ENCODE measurements at places on chromosomes 1 and 21. TPM values are rescaled to one million over a fixed set of nuclear protein-coding genes. Genes with fewer than 3 reads are reported as not detected.

Gene BEND5
- total RNA-seq = 4.0 TPM

Gene FMO4
- total RNA-seq = 1.7 TPM

Gene GNB1
- 163 TPM for total RNA-seq

Gene FLG2
- not detected for total RNA-seq

Gene IGSF3
- 2.5 TPM for total RNA-seq

DNA sequence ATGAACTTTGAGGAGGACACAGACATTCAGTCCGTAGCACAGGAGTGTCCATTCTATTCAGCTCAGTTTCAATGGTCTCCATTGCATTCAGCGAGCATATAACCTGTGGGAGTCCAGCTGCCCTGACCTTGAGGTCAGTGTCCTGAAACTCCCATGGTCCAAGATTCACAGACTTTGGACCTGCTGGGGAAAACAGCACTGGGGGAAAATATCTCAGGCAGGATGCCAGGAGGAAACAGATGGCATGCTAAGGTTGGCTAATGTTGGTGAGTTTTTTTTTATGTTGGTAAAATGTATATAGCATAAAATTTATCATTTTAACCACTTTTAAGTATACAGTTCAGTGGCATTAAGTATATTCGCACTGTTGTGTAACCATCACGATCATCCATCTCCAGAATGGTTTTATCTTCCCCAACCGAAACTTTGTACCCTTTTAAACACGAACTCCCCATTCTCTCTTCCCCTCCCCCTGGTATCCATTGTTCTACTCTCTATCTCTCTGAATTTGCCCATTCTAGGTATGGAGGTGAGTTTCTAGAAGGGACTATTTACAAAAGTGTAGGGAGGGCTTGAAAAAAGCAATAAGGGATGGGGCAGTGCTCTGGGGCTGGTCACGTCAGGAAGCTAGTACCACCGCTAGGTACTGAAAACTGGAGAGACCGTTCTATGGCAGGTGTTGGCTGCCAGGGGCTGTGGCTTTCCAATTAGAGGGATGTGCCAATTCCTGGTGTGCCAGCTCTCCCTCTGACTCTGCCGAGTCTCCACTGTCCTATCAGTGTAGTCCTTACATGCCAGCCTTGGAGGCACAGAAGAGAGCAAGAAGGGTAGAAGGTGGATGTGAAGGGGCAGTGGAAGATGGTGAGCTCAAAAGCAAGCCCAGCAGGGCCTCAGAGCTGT, 85.3 kb downstream of the FOXD2 start:
- H3K27me3 ChIP-seq = no peaks in the 10 kb centered on the region
- no peak overlapping the region for H3K4me3 ChIP-seq
- no peak overlapping the region for H3K27ac ChIP-seq
- H3K36me3 ChIP-seq = no peaks in the 10 kb centered on the region
- DNase-seq = no peak

- H3K4me3 ChIP-seq = no peak overlapping the region
- no peaks in the 10 kb centered on the region for H3K27me3 ChIP-seq
- DNase-seq = no peak
- peaks cover 6% of the 10 kb centered on the region for H3K4me1 ChIP-seq
Observed at GRCh38 chr1:40853885-40854170, 8.3 kb downstream of the CITED4 start.

DNA sequence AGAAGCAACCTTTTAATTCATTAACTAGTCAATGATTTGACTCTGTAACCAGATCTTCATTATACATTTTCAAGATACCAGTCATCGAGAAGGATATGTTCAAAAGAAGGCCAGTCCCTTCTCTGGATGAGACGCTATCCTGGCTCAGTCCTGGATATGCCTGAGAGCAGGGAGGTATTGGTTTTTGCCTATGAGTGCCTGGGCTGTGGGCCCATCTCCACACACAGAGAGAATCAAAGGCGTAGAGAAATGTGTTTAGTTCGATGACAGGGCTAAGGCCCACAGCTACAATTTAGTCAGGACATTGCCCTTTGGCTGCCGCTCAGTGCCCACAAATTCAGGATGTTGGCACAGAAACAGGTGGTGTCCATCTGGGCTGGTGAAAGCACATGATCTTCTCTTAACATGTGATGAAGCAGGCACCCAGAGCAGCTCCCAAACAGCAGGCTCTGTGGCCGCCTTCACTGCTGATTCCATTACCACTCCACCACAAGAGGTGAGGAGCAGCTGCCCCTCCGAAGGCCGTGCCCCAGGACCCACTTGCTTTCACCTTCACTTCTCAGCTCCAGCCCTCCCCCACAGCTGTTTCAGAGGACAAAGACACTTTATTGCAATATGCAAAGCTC, 24.7 kb downstream of the ACKR1 start:
- H3K4me3 ChIP-seq = no peak overlapping the region
- no peaks in the 10 kb centered on the region for H3K27me3 ChIP-seq
- no peaks in the 10 kb centered on the region for H3K4me1 ChIP-seq
- no peak overlapping the region for H3K27ac ChIP-seq

GRCh38 chr1:2564815-2565374, 8.7 kb downstream of the TNFRSF14 start:
- peaks cover 8% of the 10 kb centered on the region for H3K27me3 ChIP-seq
- no peaks in the 10 kb centered on the region for H3K4me1 ChIP-seq
- no peak for DNase-seq

DNA sequence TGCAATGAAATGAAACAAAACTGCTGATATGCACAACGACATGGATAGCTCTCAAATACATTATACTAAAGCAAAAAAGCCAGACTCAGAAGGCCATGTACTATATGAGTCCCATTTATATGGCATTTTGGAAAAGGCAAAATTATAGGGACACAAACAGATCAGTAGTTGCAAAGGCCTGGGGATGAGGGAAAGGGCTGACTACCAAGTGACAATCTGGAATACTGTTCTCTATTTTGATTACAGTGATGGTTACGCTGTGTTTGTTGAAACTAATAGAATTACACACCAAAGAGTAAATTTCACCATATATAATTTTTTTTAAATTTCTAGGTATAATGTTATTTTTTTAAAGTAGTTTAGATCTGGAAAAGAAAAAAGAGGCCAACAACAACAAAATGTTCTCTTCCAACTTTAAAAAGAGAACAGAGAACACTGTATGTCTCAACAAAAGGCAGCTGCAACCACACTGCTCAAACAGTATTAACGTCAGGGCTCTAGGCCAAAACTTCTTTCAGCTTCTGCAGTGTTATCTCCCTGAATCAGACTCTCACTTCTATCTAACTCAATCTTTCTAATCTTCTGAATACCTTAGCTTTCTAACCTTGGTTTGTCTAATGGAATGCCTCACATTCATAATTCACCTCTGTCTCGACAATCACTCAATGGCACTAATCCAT, 75.8 kb downstream of the FOXJ3 start:
- DNase-seq = no peak
- H3K4me1 ChIP-seq = peaks cover 42% of the 10 kb centered on the region
- no peak overlapping the region for H3K4me3 ChIP-seq
- peaks cover 2% of the 10 kb centered on the region for H3K36me3 ChIP-seq
- H3K27me3 ChIP-seq = no peaks in the 10 kb centered on the region

DNA sequence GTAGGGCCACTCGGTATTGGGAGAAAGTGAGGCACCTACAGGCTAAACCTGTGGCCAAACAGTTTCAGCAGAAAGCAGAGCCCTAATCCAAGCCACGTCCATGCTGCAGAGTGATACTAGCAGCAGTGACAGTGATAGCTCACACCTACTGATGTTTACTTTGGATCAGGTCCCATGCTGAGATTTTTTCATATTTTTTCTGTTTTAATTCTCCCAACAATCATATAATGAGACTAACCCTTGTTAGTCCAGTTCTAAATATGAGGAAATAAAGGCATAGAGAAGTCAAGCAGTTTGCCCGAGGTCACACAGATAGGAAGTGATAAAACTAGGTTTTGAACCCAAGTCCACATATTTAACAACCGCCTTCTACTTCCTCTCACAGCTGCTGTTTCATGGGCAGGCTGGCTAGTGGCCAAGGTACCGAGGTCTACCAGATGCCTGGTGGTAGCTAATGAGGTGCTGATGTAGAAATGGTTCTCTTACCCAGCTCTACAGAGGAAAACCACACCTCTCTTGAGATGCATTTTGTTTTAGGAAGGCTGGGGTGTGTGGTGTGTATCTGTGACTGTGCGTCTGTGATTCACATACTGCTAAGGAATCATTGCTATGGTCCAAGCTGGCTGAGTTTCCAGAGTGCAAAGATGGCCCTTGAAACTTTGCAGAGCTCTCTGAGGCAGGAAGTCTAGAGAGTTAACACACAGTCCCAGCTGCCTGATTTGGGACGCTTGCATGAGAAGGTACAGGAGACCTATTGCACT, 80.3 kb upstream of the ARTN start:
- no peak overlapping the region for H3K4me3 ChIP-seq
- no peak overlapping the region for H3K27ac ChIP-seq
- no peak for DNase-seq
- H3K4me1 ChIP-seq = peaks cover 18% of the 10 kb centered on the region
- no peaks in the 10 kb centered on the region for H3K36me3 ChIP-seq
- H3K27me3 ChIP-seq = no peaks in the 10 kb centered on the region

Measured in esophagus muscularis mucosa (tissue), 4 donors.